ENCODE measurements at places on chromosomes 6 and 20. TPM values are rescaled to one million over a fixed set of nuclear protein-coding genes. Genes with fewer than 3 reads are reported as not detected.

The EDN3 gene
- not detected for total RNA-seq

The HTR1E gene
- not detected for total RNA-seq

The MATN4 gene
- not detected for total RNA-seq

The COL21A1 gene
- 29.5 TPM for total RNA-seq

The CST7 gene
- total RNA-seq: not detected

The LPIN3 gene
- 3.4 TPM for total RNA-seq

The BMP2 gene
- total RNA-seq: 10.6 TPM

The APCDD1L gene
- total RNA-seq: 1.6 TPM

The SHLD1 gene
- total RNA-seq: 2.0 TPM

The GPX5 gene
- total RNA-seq: not detected

The FHL5 gene
- total RNA-seq: not detected

The SMOC2 gene
- not detected for total RNA-seq

The TBXT gene
- not detected for total RNA-seq

The JARID2 gene
- total RNA-seq: 8.3 TPM

The ANKS1A gene
- total RNA-seq: 8.8 TPM

The DPM1 gene
- 52.3 TPM for total RNA-seq

The VWA7 gene
- 0.36 TPM for total RNA-seq

The FABP7 gene
- not detected for total RNA-seq

The DEFB124 gene
- not detected for total RNA-seq

The STX11 gene
- 0.16 TPM for total RNA-seq

The CST4 gene
- total RNA-seq: not detected

The BMP6 gene
- total RNA-seq: 1.3 TPM

The PGC gene
- total RNA-seq: not detected

Measured in fibroblast of the aortic adventitia (primary cell).